Kasumi-1 (cell line): ENCODE measurements at places on chromosomes 3 and 15.

GRCh38 chr15:90058308-90058707 is 44.0 kb downstream of the IDH2 start:
- peak; percentile 73 for DNase-seq

- DNase-seq, result peak; percentile 22
Measured at GRCh38 chr3:50627407-50628051, 10.6 kb downstream of the MAPKAPK3 start.

GRCh38 chr15:58666957-58667356 is 82.5 kb downstream of the ADAM10 start:
- DNase-seq, result no peak

- DNase-seq, result no peak
Measured at GRCh38 chr15:57545995-57546394, 45.7 kb upstream of the MYZAP start.

GRCh38 chr3:10757021-10757820 is 58.8 kb upstream of the SLC6A11 start:
- no peak for DNase-seq
